ENCODE measurements at places on chromosomes 16 and 17. TPM values are rescaled to one million over a fixed set of nuclear protein-coding genes. Genes with fewer than 3 reads are reported as not detected.

DNA sequence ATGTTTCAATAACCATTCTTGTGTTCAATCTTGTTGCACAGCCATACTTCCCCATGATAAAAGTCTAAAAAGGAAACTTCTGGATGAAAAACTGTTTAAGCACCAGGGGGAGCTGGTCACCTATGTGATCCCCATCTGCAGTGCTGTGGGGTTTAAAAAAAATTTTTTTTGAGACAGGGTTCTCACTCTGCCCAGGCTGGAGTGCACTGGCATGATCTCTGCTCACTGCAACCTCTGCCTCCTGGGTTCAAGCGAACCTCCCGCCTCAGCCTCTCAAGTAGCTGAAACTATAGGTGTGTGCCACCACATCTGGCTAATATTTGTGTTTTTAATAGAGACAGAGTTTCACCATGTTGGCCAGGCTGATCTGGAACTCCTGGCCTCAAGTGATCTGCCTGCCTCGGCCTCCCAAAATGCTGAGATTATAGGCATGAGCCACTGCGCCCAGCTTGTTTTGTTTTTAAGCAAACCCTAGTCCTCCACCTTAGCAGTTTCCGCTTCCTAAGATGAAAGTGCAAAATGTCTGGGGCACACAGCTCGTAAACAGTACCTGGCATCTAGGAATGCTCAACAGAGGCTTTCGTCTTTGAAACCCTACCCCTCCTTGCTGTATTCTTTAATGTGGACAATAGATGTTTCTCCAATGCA is 25.4 kb downstream of the DNAJA2 start:
- DNase-seq, result no peak

GRCh38 chr17:48211787-48212186 is 104.2 kb downstream of the SNX11 start:
- no peak for DNase-seq

DNA sequence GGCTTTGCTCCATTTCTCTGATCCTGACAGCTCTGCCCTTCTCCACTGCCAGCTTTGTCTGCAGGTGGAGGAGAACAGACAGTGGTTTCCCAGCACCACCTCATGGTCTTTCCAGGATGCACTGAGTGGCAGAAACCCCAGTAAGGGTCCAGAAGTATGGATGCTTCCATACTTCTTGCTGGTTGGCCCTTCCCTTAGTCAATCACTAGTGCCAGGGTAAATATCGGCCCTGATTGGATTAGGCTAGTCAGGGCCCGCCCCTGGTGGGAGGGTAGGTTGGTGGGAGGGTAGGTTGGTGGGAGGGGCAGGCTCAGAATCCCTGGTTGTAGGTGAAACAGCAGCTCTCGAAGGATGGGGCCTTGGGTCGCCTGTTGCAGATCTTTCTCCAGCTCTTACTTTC is 10.2 kb downstream of the RNF213 start:
- no peak for DNase-seq

DNA sequence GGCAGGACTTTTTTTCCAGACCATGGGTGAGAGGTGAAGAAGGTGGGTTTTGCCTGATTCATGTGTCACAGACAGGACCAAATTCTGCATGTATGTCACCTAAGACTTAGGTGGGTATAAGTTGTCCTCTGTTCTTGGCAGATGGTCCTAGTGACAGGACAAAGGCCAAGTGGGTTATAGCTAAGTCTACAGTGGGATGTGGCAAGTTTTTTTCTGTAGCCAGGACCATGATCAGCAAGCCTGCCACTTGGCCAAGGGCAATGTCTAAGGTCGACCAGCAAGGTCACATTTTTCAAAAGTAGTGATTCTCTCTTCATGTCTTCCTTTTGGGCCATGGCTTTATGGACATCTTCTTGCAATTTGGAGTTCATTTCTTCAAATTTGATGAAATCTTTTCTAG is 20.2 kb downstream of the ZNF267 start:
- no peak for DNase-seq

- no peak for DNase-seq
Observed at GRCh38 chr17:64120159-64120810, 9.7 kb downstream of the ERN1 start.

GRCh38 chr16:48597563-48598387 is 12.2 kb downstream of the N4BP1 start:
- no peak for DNase-seq

DNA sequence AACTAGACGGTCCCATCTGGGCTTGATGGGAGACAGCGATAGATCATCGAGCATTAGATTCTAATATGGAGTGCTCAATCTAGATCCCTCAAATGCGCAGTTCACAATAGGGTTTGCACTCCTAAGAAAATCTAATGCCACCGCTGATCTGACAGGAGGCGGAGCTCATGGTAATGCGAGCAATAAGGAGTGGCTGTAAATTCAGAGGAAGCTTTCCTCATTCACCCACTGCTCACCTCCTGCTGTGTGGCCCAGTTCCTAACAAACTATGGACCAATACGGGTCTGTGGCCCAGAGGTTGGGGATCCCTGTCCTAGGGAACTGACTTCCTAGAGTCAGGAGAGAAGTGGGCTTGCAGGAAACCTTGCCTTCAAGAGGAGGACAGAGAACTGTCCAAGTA is 25.2 kb upstream of the AMZ2 start:
- no peak for DNase-seq

- DNase-seq, result peak; percentile 84
Observed at GRCh38 chr17:44219108-44219615, 313 bp downstream of the UBTF start.

GRCh38 chr16:60485872-60486489 is 1550.3 kb downstream of the CDH8 start:
- no peak for DNase-seq

DNA sequence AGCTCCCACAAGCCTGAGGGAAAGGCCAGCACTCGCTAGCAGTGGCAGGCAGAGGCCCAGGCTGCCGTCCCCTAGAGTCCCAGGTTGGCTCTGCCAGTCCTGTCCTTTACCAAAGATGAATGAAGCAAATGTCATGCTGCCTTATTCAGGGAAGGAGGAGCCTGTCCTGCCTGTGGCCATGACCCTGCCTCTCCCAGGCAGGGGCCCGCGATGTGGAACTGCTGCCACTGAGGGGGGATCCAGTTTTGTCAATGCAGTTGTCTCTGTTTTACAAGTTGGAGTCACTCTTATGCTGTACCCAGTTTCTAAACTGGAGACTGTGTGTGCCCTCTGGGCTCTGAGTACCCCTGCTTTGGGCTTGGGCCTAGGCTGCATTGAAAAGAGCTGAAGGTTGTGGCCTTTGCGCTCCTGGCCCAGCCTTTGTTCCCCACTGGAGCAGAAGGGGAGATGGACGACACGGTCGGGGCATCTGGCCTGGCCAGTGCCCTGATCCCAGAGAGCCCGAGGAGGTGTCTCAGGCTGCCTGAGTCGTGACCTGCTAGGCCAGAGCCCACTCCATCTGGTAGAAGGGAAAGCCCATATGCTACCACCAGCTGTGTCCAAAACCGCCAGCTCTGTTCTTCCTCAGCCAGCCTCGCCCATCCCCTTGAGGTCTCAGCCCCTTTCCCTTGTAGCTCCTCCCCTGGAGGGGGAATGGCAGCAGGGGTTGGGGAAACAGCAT is 5.5 kb downstream of the LIMD2 start:
- no peak for DNase-seq

DNA sequence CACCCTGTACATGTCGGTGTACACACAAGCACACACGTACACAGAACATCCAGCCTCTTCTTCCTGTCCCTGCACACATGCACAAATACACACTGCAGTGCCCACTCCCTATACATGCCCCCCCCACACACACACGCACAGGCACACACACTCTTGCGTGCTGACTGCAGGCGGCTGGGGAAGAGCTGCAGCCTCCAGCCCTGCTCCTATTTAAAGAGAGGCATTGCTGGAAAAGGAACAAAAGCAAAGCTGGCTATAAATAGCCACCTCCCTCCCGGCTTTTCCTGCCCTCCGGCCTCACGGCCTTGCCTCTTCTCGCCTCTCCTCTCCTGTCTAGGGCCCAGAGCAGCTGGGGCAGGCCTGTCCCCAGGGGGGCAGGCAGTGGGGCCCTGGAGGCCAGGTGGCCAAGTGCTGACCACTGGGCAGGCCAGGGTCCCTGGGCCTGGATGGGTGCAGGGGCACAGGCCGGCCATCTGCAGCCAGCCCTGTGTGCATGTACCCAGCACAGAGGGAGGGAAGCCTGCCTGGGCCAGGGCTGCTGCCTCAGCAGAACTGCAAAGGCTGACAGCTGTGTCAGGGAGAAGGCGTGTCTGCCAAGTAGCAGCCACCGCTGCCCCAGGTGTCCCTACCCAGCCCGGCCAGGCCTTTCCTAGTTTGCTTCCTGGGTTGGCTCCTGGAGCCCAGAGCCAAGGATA is 25.4 kb downstream of the RTN4RL1 start:
- peak; percentile 73 for DNase-seq

- DNase-seq, result no peak
Observed at GRCh38 chr16:19578378-19578971, 23.0 kb downstream of the VPS35L start.

Gene TMEM238L
- not detected for total RNA-seq

Gene CRAMP1
- total RNA-seq, result 11.3 TPM

Gene ARL16
- total RNA-seq, result 12.0 TPM

Gene CYGB
- 28.0 TPM for total RNA-seq

Data from left ventricle myocardium superior (tissue), 1 donor.